ENCODE measurements at places on chromosomes 1 and 21. TPM values are rescaled to one million over a fixed set of nuclear protein-coding genes. Genes with fewer than 3 reads are reported as not detected.

OR11L1 gene
- total RNA-seq, result not detected

ESRRG gene
- total RNA-seq, result not detected

ABCG1 gene
- 13.2 TPM for total RNA-seq

CASZ1 gene
- total RNA-seq, result 11.0 TPM

ITLN2 gene
- not detected for total RNA-seq

SEMA6C gene
- 6.0 TPM for total RNA-seq

KIAA1614 gene
- 0.34 TPM for total RNA-seq

TP73 gene
- total RNA-seq, result 1.1 TPM

TRIM67 gene
- total RNA-seq, result not detected

ZNF697 gene
- total RNA-seq, result 0.31 TPM

ADCY10 gene
- total RNA-seq, result 0.20 TPM

MEGF6 gene
- 56.6 TPM for total RNA-seq

PGLYRP3 gene
- not detected for total RNA-seq

ZNF593OS gene
- not detected for total RNA-seq

TNFAIP8L2 gene
- total RNA-seq, result 21.2 TPM

SH3BP5L gene
- 34.7 TPM for total RNA-seq

HECTD3 gene
- 44.9 TPM for total RNA-seq

CACHD1 gene
- 0.82 TPM for total RNA-seq

KRTAP19-1 gene
- total RNA-seq, result not detected

DHDDS gene
- total RNA-seq, result 45.9 TPM

TRNP1 gene
- total RNA-seq, result not detected

RNF207 gene
- 4.0 TPM for total RNA-seq

RNF11 gene
- 37.5 TPM for total RNA-seq

ACP6 gene
- total RNA-seq, result 13.6 TPM

SWT1 gene
- total RNA-seq, result 5.6 TPM

TTC13 gene
- total RNA-seq, result 37.7 TPM

TNFRSF4 gene
- 3.1 TPM for total RNA-seq

C1QB gene
- 0.79 TPM for total RNA-seq

LHX8 gene
- not detected for total RNA-seq

SPRR4 gene
- not detected for total RNA-seq

KCNJ10 gene
- total RNA-seq, result not detected

CEP170 gene
- total RNA-seq, result 36.1 TPM

CD164L2 gene
- total RNA-seq, result not detected

ANP32E gene
- 115 TPM for total RNA-seq

VWA5B1 gene
- total RNA-seq, result not detected

NTMT2 gene
- total RNA-seq, result not detected

SEC16B gene
- 0.42 TPM for total RNA-seq

PUM1 gene
- 114 TPM for total RNA-seq

RNF186 gene
- not detected for total RNA-seq

KHDRBS1 gene
- total RNA-seq, result 162 TPM

CRNN gene
- not detected for total RNA-seq

GBP7 gene
- total RNA-seq, result 0.11 TPM

WNT3A gene
- total RNA-seq, result not detected

RXFP4 gene
- not detected for total RNA-seq

ADORA3 gene
- total RNA-seq, result not detected

SYTL1 gene
- total RNA-seq, result 105 TPM

NBPF10 gene
- 1.5 TPM for total RNA-seq

PCSK9 gene
- total RNA-seq, result not detected

HENMT1 gene
- 32.3 TPM for total RNA-seq

NPL gene
- total RNA-seq, result 6.2 TPM

MIS18A gene
- 21.2 TPM for total RNA-seq

SYCP1 gene
- total RNA-seq, result not detected

RHD gene
- not detected for total RNA-seq

TCHHL1 gene
- total RNA-seq, result not detected

RGS1 gene
- 10.1 TPM for total RNA-seq

FCRL4 gene
- total RNA-seq, result not detected
